NCI-H524 (cell line): ENCODE measurements at places on chromosomes 4 and X.

- no peak for DNase-seq
Observed at GRCh38 chr4:7313347-7313811, 121.0 kb downstream of the SORCS2 start.

GRCh38 chr4:88029556-88029955 is 22.1 kb downstream of the PKD2 start:
- no peak for DNase-seq

DNA sequence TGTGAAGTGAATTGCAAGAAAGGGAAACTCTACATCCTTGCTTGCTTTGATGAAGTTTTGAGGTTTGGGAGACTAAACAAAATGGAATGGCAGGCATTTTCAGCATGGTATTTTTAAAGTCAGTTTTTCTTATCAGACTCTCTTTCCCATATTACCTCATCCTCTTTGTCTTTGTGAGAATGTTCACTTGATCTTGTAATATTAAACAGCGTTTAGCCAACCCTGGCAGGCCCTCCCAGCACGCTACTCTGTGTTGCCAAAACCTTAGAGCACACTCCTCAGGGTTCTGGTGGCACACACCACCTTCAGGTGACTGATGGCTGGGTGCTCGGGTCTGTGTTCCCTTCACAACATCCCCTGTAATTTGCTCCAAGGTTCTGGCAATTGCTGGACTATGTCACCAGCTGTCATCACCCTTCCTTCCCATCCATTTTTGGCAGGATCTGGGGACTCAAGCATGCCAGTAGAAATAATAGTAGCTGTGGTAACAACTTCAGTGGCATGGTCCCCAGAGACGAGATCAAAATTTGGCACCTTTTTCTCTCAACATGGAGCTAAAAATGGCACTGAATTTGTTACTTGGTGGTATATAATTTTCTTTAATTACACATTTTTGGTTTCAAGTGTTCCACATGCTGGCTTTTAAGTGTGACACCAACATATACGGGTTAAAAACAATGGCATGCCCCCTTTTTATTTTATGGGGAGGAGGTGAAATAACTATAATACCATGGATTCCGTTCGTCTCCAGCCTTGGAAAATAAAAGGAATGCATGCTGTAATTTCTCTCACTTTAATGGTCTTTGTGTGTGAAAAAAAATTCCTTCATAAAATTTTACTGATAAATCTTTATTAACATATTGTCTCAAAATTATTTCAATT is 273.1 kb downstream of the DCTD start:
- DNase-seq = no peak

- DNase-seq = no peak
Observed at GRCh38 chrX:91331476-91331875, 103.2 kb upstream of the PABPC5 start.
